ENCODE measurements at places on chromosomes 2 and 18. TPM values are rescaled to one million over a fixed set of nuclear protein-coding genes. Genes with fewer than 3 reads are reported as not detected.

DNA sequence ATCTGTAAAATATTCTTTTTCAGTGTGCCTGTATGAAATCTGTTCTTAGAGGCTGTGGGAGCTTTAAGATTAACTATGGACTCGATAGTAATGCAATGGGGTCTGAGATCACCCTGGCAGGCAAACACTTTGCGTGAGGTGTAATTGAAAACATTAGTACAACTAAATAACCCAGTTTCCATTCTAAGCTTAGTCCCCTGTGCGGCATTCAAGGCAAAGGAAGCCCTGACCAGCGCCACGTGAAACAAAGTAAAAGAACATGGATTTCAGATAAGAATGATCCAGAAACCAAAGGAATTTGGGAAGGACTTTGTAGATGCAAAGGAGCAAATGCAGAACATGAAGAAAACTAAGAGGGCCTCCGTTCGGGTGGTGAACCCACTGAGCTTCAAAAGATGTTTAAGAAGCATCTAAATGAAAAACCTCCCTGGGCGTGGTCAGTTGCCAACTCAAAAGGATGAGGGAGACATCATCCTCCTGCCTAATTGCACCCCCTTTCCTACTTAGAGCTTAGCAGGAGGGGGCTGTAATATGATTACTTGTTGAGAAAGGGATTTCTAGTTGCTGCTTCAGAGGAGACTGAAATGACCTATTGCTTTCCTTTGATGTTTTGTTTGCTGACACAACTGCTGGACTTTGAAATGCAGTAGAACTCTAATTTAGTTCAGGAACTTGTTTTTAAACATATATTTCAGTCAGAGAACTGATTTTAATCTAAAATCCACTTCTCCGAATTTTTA is 7.9 kb upstream of the CETN1 start:
- H3K4me3 ChIP-seq: peak overlapping the region; percentile 23
- H3K27ac ChIP-seq: peak overlapping the region; percentile 23
- H3K27me3 ChIP-seq: no peaks in the 10 kb centered on the region
- no peak for DNase-seq

DNA sequence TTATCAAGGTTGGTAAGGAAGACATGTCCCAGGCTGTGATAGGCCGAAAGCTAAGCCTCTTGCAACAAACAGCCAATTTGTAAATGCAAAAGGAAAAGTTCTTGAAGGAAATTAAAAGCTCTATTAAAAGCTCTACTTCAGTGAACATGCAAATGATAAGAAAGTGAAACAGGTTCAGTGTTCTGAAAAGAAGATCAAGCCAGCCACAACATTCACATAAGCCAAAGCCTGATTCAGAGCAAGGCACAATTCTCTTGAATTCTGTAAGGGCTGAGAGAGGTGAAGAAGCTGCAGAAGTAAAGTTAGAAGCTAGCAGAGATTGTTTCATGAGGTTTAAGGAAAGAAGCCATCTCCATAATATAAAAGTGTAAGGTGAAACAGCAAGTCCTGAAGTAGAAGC is 1259.5 kb upstream of the PIK3C3 start:
- no peaks in the 10 kb centered on the region for H3K36me3 ChIP-seq
- H3K27ac ChIP-seq: no peak overlapping the region
- H3K4me1 ChIP-seq: no peaks in the 10 kb centered on the region
- H3K27me3 ChIP-seq: no peaks in the 10 kb centered on the region
- H3K4me3 ChIP-seq: no peak overlapping the region

Gene TRIM43
- not detected for total RNA-seq

DNA sequence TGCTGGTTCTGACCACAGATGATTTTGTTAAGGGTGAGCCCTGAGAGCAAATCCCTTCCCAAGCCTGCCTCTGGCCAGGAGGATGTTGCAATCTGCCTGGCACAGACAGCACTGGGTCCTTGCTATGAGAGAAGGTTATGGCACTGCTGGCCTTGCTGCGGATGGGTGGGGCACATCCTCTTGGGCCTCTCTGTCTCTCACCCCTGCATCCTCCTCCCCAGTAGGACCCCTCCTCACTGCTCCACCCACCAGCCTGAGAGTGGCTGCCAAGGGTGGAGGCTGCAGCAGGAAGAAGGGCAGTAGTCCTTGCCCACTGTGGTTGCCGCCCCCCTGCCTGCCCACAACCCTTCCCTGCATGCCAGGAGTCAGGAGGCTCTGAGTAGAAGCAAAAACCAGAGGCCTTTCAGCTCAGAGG is 180.9 kb downstream of the ZBTB7C start:
- H3K36me3 ChIP-seq: no peaks in the 10 kb centered on the region

- no peaks in the 10 kb centered on the region for H3K36me3 ChIP-seq
- H3K4me1 ChIP-seq: no peaks in the 10 kb centered on the region
- DNase-seq: no peak
- H3K27ac ChIP-seq: no peak overlapping the region
Observed at GRCh38 chr2:7598402-7598801, 681.2 kb downstream of the RNF144A start.

- H3K36me3 ChIP-seq: no peaks in the 10 kb centered on the region
- no peak overlapping the region for H3K27ac ChIP-seq
- no peak overlapping the region for H3K4me3 ChIP-seq
- no peak for DNase-seq
Observed at GRCh38 chr2:175500255-175500654, 318.7 kb upstream of the ATP5MC3 start.

- no peak overlapping the region for H3K4me3 ChIP-seq
- no peaks in the 10 kb centered on the region for H3K36me3 ChIP-seq
- no peak for DNase-seq
- no peak overlapping the region for H3K27ac ChIP-seq
- H3K27me3 ChIP-seq: peaks cover 21% of the 10 kb centered on the region
Observed at GRCh38 chr2:129465045-129465444, 514.4 kb upstream of the RAB6C start.

DNA sequence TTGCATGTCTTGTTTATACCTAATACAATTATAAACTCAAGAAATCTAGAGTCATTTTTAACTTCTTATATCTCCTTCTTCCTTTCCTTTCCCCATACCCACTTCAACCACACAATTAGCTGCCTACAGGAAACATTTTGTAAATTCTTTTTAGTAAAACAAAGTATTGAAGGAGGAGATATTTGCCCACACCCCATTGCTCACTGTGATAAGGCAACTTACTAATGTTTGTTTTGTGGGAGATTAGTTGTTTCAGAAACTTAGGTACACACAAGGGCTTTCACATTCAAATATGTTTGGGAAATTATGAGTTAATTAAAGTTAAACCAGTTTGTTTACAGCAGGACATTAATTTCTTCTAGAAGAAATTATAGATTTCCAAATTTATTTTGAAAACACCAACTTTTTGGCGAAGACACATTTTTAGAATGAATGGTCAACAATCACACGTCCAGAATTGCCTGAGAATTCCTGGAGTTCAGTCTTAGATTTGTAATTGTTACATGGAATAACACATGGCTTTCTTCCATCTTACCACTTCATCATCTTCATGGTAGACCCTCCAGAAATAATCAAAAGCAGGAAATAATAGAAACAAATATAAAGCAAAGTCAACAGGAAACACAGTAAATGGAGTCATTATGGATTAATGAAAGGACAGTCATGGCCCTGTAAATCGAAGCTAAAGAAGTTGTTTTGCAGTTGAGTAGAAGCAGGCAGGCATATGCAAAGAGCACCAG is 62.5 kb upstream of the RAB27B start:
- no peak for DNase-seq
- peaks cover 7% of the 10 kb centered on the region for H3K27me3 ChIP-seq
- peaks cover 5% of the 10 kb centered on the region for H3K4me1 ChIP-seq
- H3K27ac ChIP-seq: peak overlapping the region; percentile 82
- no peaks in the 10 kb centered on the region for H3K36me3 ChIP-seq
- no peak overlapping the region for H3K4me3 ChIP-seq

GRCh38 chr2:29663268-29663667 is 258.1 kb downstream of the ALK start:
- H3K36me3 ChIP-seq: no peaks in the 10 kb centered on the region
- DNase-seq: no peak
- H3K27ac ChIP-seq: peak overlapping the region; percentile 3
- peaks cover 8% of the 10 kb centered on the region for H3K4me1 ChIP-seq
- no peak overlapping the region for H3K4me3 ChIP-seq
- H3K27me3 ChIP-seq: peaks cover 3% of the 10 kb centered on the region

Gene NOL4
- 8.9 TPM for total RNA-seq

Gene SLC16A14
- 9.1 TPM for total RNA-seq

- no peak overlapping the region for H3K4me3 ChIP-seq
- H3K4me1 ChIP-seq: peaks cover 13% of the 10 kb centered on the region
- H3K27ac ChIP-seq: no peak overlapping the region
Observed at GRCh38 chr18:56066524-56067213, 478.7 kb upstream of the TCF4 start.

Gene HNMT
- 11.6 TPM for total RNA-seq

- H3K4me3 ChIP-seq: no peak overlapping the region
- no peaks in the 10 kb centered on the region for H3K27me3 ChIP-seq
- DNase-seq: no peak
- no peaks in the 10 kb centered on the region for H3K4me1 ChIP-seq
Observed at GRCh38 chr2:181046833-181047232, 66.4 kb downstream of the UBE2E3 start.

- no peak overlapping the region for H3K27ac ChIP-seq
- H3K4me3 ChIP-seq: no peak overlapping the region
- no peaks in the 10 kb centered on the region for H3K4me1 ChIP-seq
Observed at GRCh38 chr18:39230086-39230803, 1664.6 kb upstream of the CELF4 start.

Gene SLC14A1
- total RNA-seq: 2.4 TPM

- H3K36me3 ChIP-seq: peaks cover 7% of the 10 kb centered on the region
Observed at GRCh38 chr18:473802-474201, 26.7 kb downstream of the COLEC12 start.

- H3K27ac ChIP-seq: no peak overlapping the region
- H3K4me3 ChIP-seq: no peak overlapping the region
- DNase-seq: no peak
- peaks cover 25% of the 10 kb centered on the region for H3K36me3 ChIP-seq
- peaks cover 20% of the 10 kb centered on the region for H3K4me1 ChIP-seq
- no peaks in the 10 kb centered on the region for H3K27me3 ChIP-seq
Observed at GRCh38 chr2:148978706-148979105, 59.8 kb upstream of the LYPD6B start.

- no peak for DNase-seq
- H3K4me3 ChIP-seq: no peak overlapping the region
- no peaks in the 10 kb centered on the region for H3K27me3 ChIP-seq
- no peak overlapping the region for H3K27ac ChIP-seq
- peaks cover 28% of the 10 kb centered on the region for H3K36me3 ChIP-seq
Observed at GRCh38 chr2:64101141-64101591, 43.1 kb downstream of the PELI1 start.

DNA sequence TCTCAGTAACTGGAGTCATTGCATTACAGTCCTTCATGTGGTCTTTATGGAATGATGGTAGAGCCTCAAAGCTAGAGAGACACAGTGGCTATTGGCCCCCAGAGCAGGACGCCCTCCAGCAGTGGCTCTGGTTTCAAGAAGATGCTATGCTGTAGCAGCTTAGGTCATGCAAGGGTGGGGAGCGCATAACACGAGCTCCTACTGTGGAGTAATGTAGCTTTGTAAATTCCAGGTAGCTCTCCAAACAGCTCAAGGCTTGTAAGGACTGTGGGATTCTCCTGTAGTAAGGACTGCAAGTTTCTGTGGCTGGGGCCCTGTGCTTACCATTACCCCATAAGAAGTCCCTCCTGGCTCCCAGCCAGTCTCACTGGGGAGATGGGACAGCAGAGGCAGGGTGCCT is 15.6 kb downstream of the APLF start:
- DNase-seq: no peak
- H3K36me3 ChIP-seq: no peaks in the 10 kb centered on the region
- H3K4me3 ChIP-seq: no peak overlapping the region
- H3K4me1 ChIP-seq: peaks cover 4% of the 10 kb centered on the region

GRCh38 chr2:54386585-54386984 is 69.5 kb upstream of the SPTBN1 start:
- H3K4me1 ChIP-seq: peaks cover 15% of the 10 kb centered on the region
- no peaks in the 10 kb centered on the region for H3K36me3 ChIP-seq
- no peak for DNase-seq
- no peak overlapping the region for H3K4me3 ChIP-seq
- H3K27me3 ChIP-seq: no peaks in the 10 kb centered on the region

All from type B pancreatic cell (in vitro differentiated cells).